ENCODE measurements at places on chromosomes 2 and 18.

- DNase-seq = no peak
Measured at GRCh38 chr2:241788572-241788971, 11.9 kb downstream of the GAL3ST2 start.

- no peak for DNase-seq
Measured at GRCh38 chr18:51279367-51279984, 82.0 kb upstream of the MEX3C start.

DNA sequence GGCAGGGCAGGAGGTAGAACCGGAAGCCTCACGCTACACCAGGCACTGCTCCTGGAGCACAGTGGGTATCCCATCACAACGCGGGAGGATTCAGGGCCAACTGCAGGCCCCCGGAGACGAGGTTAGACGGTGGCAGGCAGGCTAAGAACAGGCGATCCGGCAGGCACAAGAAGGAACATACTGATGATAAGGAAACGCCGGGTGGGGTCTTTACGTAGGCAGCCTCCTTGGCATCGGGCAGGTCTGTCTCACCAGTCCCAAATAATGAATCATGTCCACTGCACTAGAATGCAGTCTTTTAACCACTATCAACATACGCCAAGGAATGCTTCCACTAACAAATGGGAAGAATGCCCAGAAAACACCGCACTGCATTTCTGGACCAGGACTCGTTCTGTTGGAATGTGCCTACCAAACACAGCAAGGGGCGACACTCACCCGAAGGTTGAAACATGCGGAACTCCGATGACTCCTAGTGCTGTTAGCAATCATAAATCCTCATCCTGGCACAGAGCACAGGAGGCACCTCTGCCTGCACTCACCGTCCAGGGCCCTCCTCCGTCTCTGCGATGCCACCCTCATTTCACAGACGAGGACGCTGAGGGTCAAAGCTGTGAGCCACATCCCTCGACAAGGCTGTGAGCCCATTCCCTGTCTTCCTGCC, 35.2 kb downstream of the ZNF516 start:
- DNase-seq = no peak

DNA sequence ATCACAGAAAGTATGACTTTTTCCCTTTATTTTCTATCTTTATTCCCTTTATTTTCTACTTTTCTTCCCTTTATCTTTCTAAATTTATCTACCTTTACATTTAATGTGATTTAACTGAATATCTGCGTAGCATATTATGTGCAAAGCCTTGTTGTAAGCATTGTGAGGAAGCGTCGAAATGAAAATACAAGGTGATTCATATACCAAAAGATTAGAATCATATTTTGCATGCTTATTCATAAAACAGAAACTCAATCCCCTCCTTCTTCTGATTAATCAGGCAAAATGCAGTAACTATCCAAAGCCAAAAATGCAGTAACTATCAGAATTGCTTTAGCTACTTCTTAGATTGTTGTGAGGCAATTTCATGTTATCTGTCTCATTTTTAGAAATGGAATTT, 393.0 kb downstream of the CDH19 start:
- DNase-seq = no peak

GRCh38 chr2:222703886-222704285, 32.4 kb downstream of the MOGAT1 start:
- DNase-seq = no peak

DNA sequence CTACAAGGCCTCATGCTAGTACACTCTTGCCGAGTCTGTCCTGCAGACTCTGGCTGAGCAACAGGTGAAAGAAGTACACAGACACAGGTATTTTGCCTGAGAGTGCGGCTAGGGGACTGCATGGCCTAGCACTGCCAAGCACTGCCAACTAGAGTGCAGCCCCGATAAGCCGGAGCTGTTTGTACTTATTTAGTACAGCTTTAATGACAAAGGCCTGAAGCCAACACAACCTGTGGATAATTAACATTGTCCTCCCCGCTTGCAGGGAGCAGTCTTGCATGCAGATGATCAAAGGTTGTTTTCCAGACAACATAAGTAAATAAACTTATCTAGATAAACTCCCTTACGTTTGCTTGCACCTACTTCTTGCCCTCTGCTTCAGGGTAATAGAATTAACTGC, 63.7 kb upstream of the MMADHC start:
- DNase-seq = no peak

DNA sequence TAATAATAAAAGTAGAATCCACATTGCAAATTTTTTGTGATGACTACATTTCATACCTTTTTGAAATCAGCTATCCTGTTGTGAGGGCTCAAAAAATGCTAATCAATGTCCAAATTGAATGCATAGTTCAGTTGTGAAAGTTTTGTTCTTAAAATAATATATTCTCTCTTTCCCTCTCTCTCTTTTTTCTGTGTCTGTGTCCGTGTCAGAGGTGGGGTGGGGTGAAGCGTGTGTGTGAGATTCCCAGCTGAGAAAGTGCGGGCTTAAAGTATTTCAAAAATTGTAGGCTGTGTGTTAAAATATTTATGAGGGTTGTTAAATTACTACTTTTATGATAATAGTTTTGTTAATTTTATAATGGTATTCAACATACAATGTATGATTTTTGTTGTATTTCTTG, 388.0 kb upstream of the LRRTM4 start:
- no peak for DNase-seq

DNA sequence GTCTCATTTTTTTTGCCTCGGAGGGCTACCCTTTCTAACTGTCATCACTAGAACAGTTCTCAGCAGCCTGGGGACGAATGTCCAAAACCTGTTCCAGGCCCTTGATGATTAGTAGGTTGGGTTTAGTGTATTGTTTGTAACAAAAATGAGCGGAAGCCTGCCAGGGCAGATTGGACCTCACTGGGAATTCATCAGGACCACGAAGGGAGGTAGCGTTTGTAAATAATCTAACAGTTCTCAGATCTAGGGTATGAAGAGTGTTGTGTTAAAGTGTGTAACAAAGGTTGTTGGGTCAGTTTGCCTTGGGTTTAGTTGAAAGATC, 799 bp downstream of the CEP68 start:
- DNase-seq = no peak

- DNase-seq = no peak
Measured at GRCh38 chr2:238117199-238118154, 17.3 kb downstream of the ESPNL start.

DNA sequence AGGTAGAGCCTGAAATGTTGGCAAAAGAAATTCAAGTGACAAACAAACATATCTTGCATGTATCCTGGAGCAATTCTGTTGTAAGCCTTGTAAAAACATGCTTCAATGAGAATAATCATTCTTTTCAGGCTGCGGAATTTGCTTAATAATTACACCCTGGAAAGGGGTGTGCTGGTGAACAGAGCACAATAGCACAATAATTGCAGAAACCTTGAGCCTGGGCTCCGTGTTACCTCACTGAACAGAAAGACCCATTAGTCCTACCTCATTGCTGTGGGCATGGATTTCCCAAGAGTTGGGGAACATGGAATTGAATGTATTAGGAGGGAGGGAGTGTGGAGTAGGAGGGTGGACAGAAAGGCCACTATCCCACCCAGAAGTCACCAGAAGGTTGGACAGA, 168.0 kb upstream of the ALKAL2 start:
- no peak for DNase-seq

DNA sequence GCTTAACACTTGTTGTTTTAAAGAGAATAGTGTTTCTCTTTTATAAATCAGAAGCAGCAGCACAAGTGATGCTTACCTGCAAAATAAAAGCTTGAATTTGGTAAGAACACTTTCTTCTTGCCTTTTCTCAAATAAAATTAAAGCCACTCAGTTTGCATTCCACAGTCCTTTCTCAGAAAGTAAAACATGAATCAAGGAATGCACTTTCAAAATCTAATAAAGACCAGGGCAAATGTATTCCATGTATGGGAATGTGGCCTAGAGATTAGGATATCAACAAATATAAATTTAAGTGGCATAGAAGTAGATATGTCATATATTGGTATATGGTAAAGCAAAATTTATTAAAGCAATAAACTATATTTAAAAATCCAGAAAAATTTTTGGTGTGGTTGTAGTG, 352.8 kb downstream of the THSD7B start:
- no peak for DNase-seq

- no peak for DNase-seq
Measured at GRCh38 chr2:215499331-215499730, 63.5 kb upstream of the FN1 start.

- DNase-seq = no peak
Measured at GRCh38 chr18:55249550-55249949, 290.3 kb upstream of the CCDC68 start.

DNA sequence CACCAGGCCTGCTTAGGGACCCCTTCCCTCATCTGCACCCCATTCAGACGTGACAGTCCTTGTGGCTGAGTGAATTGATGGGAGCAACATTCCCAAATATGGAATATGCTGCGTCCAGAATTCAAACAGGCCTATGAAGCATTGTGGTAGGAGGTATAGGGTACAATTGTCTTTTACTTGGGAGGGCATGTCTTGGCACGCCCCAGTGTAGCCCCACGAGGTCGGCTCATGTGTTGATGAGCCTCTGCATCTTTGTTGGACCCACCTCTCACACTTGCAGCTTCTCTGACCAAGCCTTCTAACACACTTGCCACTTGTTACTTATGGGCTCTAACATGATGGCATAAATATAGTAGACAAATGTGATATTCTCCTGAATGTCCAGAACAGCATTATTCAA, 1.6 kb downstream of the TIMM21 start:
- no peak for DNase-seq

DNA sequence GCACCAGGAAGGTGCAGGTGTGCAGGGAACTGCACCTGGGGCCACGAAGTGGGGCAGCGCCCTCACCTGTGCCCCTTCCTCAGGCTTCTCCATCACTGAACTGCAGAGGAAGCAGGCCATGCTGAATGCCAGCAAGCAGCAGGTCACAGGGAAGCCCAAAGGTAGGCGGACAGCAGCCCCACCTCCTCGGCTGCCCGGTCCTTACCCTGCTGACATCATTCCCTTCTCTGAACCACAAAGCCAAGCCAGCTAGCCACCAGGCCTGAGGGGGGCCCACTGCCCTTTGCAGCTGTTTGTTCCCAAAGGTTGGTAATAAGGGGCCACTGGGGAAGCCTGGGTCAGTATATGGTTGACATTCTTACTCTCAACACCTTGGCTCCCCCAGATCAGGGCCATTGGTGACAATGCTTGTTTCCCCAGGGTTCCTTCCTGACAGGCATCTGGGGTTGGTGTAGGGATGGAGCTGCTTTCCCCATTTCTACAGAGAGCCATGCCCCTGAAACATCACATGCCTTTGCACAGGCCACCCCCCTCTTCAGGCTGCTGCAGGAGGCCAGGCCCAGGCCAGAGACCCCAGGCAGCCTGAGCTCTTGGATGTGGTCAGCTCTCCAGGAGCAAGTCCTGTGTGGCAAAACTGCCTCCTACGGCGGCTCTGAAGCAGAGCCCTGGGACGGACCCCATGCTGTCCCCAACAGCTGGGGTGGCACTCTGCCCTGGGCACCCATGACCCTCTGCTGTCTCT, 47.8 kb downstream of the FAM168B start:
- no peak for DNase-seq

DNA sequence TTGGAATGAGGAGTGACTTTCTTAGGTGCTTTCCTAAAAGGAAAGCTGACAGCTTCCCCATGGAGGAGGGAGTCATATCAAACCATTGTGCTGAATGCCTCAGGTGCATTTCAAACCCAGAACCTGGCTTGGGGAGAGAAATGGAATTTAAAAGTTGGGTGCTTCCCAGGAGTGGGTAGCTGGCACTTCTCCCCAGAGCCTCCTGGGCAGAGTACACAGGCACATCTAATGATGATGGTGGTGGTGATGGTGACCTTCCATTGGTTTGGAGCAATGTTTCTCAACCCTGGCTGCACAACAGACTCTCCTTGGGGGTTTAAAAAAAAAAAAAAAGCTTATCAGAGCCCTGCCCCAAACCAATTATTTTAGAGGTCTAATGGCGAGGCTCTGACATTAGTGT, 8.3 kb downstream of the FOSL2 start:
- DNase-seq = no peak

- no peak for DNase-seq
Measured at GRCh38 chr2:71360434-71360975, 28.9 kb downstream of the ZNF638 start.

- DNase-seq = no peak
Measured at GRCh38 chr2:128421861-128422311, 103.2 kb upstream of the HS6ST1 start.

GRCh38 chr2:83196225-83196624, 1262.9 kb downstream of the SUCLG1 start:
- DNase-seq = no peak

DNA sequence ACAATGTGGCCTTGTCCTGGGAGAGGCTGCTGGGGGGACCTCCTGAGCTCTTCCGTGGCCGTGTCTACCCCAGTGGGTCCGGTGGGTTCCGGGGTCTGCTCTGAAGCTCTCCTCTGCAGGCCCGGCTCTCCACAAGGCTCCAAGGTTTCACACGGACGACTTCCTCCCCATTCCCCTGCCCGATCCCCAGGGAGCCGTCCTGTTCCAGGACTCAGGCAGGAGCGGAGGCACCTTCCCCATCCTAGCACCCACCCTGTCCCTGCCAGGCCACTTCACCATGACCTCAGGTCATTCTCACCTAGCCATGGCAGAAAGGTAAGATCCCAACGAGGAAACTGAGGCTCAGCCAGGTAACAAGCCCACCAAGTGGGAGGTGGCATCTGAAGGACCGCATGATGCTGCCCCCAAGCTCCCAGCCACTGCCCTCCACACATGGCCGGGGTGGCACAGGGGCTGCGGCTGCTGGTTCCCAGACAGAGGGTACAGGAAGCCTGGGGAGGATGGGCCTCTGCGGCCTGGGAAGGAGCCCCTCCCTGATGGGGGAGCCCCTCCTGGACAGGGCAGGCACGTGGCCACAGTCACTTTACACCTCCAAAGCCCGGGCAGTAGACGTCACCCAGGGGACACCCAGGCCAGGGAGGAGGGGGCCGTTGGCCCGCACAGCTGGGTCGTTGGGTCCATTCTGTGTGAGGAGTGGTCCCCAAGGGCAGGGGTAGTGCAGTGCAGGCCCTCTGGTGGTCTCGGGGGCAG, 274.0 kb downstream of the NDUFA10 start:
- no peak for DNase-seq

- no peak for DNase-seq
Measured at GRCh38 chr2:222281506-222281905, 17.3 kb downstream of the PAX3 start.

GRCh38 chr18:28398471-28398870, 221.5 kb upstream of the CDH2 start:
- DNase-seq = no peak

GRCh38 chr2:26615336-26615859, 25.8 kb downstream of the CIB4 start:
- DNase-seq = no peak

- no peak for DNase-seq
Measured at GRCh38 chr2:27067385-27067784, 4.1 kb downstream of the OST4 start.

DNA sequence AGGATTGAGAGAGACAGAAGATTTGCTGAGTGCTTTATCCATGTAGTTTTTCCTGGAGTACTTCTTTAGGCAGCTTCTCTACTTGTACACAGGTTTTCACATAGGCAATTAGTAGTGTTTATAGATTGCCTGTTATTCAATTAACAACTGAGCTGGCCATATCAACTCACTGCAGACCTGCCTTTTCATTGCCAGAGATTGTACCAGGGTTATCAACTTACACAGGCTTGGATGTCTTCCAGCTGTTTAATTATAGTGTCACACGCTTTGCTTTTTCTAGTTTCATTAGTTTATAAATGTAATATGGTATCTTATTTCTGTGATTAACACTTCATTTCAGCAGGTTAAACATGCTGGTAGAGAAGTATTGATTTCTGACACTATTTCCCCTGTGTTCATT, 125.9 kb downstream of the GPD2 start:
- DNase-seq = no peak
